A673 (cell line): ENCODE measurements at places on chromosomes 7 and 10.

GRCh38 chr7:55121249-55121648, 102.4 kb downstream of the EGFR start:
- no peak for DNase-seq

DNA sequence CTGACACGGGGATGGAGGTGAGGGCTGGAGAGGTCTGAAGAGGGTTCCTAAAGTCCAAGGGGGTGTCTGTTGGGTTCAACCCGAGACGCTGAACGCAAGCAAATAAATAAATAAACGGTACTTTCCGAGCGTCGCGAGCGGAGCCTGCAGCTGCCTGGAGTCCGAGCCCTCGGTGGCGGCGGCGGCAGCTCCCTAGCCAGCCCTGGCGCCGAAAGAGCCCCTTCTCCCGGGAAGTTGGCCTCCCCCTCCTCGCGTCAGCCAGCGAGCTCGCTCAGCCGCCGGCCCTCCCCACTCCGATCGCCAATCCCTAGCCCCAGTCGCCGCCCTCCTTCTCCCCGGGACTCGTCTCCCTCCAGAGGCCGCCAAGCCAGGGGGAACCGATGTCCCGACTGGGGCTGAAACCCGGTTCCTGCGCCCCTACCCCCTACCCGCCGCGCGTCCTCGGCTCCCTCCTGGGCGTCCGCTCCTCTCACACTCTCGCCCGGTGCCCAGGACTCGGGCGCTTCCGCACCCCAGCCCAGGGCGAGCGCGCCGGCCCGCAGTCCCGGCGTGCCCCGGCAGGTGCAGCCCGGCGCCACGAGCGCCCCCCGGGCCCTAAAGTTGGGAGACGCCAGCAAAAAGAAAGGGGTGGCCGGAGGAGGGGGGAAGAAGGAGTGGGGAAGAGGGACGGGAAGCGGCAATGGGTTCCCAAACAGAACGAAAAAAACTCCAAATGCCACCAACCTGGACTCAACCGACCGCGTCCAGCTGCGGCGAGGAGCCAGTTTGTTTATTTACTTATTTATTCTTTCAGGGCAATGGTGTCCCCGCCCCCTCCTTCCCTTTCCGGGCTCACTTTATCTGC, at the start of gene GFRA1:
Gene GFRA1, minus strand, starts transcription at position 767 of the 844 bp plus-strand sequence. CDS start 1,177 bp downstream, outside the sequence.
- peak; percentile 14 for DNase-seq

- peak; percentile 63 for DNase-seq
Measured at GRCh38 chr10:70378122-70378521, 4.3 kb downstream of the LRRC20 start.

- DNase-seq = peak; percentile 36
Measured at GRCh38 chr10:36534471-36535002, 590.9 kb upstream of the ANKRD30A start.

DNA sequence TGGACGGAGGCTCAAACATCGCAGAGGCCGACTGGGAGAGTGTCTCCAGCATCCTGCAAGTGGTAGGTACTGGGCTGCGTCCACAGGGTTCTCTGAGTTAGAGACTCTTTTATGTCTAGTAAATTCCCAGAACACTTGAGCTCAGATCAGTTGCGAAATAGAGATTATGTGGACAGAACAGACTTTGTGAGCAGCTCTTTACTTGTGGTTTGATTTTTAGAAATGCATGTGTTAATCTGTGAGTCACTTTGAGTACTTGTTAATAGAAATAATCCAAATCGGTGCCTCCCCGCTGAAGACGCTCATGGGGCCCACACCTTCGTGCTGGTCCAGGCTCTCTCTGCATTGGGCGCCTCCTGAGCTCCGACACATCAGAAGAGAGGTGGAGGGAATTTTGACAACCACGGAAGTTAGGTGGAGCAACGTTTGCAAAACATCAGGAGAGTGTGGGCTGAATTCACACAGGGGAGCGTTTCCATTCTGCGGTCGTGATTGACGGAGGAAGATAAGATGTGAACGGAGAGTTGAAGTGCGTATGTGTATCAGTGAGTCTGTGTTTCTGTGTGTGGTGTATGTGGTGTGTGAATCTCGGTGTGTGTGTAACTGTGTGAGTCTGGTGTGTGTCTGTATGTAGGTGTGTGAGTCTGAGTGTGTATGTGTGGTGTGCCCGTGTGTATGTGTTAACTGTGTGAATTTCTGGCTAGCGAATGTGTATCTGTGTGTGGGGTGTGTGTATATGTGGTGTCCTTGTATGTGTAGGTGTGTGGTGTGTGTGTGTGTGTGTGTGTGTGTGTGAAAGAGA, 32.1 kb downstream of the PFKP start:
- DNase-seq = peak; percentile 49

- no peak for DNase-seq
Measured at GRCh38 chr7:27967639-27968038, 213.0 kb downstream of the JAZF1 start.

- no peak for DNase-seq
Measured at GRCh38 chr10:16770670-16771069, 46.6 kb downstream of the RSU1 start.
